ENCODE measurements at places on chromosomes 5 and 9.
A peak's percentile ranks its signal among the peaks of the same experiment; 100 is the strongest.

- DNase-seq, result no peak
Observed at GRCh38 chr5:68315679-68316271, 100.2 kb downstream of the PIK3R1 start.

DNA sequence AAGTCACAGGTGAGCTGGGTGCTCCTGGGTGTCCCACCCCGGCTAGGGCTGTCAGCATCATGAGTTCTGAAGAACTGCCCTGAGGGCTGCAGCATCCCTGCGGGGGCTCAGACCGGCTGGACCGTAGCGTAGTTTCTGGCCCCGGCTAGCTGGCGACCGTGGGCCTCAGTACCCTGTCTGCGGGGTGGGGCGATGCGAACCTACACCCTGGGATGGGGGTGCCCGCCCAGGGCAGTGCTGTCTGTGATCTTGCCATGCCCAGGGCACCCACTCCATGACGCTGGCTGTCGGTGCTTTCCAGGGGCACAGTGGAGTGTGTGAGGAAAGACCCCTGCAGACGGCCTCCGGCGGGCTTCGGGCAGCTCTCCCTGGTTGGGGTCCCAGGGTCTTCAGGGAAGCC, 66.5 kb upstream of the IRX4 start:
- no peak for DNase-seq

DNA sequence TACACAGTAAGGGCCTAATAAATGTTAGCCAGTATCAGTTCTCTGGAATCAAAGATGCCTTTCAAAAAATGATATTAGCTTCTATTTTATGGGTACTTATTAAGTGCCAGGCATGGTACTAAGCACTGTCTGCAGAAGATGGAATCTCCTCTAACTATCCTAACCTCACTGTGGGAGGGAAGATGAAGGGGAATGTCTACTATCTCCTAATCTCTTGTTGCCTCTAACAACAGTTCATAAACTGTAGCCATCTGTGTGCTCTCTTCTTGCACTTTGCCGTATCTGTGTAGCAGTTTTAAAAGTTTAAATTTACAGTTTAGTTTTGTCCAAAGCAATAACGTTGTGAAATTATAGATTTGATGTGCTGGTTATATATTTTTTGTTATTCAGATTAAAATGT, 99.6 kb upstream of the CCDC112 start:
- no peak for DNase-seq

- no peak for DNase-seq
Observed at GRCh38 chr5:79800979-79801827, 111.6 kb downstream of the CMYA5 start.

DNA sequence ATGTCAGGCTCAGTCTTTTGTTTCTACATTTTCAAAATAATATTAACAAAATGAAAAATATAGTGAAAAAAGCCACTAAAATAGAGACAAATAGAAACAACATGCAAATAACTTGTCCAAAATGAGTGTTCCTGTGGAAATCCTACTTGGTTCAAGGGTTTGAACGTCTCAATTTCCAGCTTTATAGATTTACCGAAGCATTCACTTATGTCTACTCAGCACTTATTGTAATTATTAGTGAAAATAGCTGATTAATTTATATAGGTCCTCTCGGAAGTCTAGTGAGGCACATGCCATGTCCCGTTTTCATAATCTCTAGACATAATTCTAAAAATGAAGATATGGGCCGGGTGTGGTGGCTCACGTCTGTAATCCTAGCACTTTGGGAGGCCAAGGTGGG, 99.9 kb upstream of the NFIB start:
- no peak for DNase-seq

DNA sequence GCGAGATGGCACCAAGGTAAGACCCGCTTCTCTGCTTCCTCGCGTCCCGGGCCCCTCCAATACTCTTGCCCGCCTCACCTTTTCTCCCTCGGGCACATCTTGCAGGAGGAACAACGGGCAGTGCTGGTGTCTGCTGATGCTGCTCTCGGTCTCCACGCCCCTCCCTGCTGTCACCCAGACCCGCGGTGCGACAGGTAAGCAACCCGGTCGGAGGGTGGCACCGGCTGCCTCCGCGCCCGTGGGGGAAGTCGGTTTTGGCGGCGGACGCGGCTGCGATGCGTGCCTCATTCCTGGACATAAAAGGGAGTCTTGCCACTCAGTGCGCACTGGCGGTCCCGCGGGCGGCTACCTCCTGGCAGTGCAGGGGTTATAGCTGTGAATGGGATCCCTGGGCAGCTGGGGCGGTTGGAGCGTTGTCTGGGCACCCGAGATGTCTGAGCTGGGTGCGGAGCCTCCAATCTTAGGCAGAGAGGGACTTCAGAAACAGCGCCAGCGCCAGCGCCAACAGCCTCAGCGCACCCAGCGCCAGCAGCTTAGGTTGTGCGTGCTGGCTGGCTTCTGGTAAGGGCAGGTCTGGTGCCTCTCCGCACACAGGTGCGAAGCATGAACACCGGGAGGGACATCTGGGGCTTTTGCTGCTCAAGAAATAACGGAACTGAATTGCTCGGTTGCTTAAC, 488 bp downstream of the COL15A1 start:
- DNase-seq, result no peak

DNA sequence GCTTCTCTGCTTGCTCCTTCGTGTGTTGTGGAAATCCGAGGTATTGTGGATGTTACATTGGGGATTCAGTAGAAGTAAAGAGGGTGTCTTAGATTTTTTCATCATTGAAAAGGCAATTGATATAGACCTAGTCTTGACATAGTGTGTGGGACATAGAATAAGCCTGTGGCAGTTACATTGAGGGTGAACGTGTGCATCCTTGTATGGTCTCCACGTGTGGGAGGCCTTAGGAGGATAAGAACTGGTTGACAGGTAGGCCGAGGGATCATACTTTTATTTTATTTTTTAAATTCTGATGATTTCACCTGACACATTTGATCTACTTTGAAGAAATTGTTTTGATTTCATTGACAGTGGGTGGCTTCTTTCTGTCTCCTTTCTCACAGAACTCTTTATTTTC, 17.0 kb upstream of the FAM120AOS start:
- DNase-seq, result no peak

DNA sequence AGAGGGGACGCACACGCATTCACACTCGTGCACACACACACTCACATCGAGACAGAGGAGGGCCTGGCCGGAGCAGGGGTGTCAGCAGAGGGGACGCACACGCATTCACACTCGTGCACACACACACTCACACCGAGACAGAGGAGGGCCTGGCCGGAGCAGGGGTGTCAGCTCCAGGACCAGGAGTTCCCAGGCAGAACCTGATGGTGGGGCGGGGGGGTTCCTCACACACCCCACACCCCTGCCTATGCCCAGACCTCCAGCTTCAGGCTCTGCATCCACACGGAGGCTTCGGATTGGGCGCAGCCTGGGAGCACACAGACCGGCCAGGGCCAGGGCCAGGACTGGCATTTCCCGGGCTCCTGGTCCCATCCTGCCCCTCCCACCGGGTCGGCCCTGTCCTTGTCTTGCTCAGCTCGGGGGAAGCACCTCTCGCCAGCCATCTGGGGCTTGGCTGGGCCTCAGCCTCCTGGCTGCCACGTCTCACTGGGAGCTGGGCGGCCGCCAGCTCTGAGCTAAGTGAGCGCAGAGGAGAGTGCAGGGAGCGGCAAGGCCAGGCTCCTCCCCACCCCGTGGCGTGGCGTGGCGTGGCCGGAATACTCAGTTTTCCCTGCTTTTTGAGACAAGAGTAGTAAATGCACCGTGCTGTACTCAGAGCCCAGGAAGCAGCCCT, 31.3 kb downstream of the ADAMTS2 start:
- peak; percentile 61 for DNase-seq

DNA sequence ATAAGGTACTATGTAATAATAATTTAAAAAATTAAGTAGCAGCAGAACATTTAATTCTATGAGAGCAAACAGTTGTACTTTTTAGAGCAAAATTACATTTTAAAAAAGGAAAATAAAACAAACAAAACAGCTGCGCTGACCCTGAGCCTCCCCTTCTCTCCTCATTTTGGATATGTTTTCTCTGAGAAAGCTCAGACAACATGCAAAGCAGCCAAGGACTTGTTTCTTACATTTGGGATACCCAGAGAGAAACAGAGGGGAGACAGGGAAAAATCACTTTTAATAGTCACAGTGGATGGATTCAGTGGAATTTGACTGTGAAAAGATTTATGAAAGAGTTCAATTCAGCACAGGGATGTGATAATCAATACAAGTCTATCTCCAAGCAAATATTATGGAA, 299.2 kb downstream of the EBF1 start:
- DNase-seq, result no peak

- no peak for DNase-seq
Observed at GRCh38 chr5:150621301-150621700, 19.2 kb upstream of the SYNPO start.

All from NCI-H1092 (cell line).